WTC11 (cell line): ENCODE measurements at places on chromosomes 16 and 17. TPM values are rescaled to one million over a fixed set of nuclear protein-coding genes. Genes with fewer than 3 reads are reported as not detected.

DNA sequence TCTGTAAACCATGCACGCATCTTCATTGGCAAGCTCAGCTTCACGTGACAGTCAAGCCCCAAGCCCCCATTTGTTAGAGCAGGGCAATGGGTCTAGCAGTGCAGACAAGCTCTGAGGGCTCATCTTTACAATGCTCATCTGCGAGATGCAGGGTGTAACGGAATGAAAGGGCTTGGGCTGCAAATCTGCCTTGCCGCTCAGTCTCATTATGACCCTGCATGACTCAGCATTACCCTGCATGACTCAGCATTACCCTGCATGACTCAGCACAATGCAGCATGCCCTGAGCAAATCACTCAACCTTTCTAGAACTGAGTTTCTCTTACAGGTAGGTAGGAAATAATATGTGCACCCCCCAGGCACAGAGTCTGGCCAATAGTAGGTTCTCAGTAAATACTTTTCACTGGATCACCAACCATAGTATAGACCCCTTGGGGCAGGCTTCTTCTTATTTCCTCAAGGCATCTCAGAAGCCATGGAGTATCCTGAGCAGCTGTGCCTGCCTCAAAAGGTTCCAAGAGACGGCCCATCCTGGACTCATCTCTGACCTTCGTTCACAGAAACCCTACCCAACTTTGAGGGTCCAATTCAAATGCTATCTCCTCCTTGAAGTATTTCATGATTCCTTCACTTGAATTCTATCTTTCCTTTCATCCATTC lies 391.3 kb upstream of the CDH5 start:
- DNase-seq = peak; percentile 23
- peaks cover 4% of the 10 kb centered on the region; the same call in 1 of the 2 replicates for H3K36me3 ChIP-seq
- peaks cover 2% of the 10 kb centered on the region; the same call in 1 of the 2 replicates for H3K27me3 ChIP-seq
- H3K4me1 ChIP-seq = no peaks in the 10 kb centered on the region

Gene TRIM65
- 51.3 to 56.4 TPM (median 51.4 TPM) in 3 replicates for total RNA-seq

DNA sequence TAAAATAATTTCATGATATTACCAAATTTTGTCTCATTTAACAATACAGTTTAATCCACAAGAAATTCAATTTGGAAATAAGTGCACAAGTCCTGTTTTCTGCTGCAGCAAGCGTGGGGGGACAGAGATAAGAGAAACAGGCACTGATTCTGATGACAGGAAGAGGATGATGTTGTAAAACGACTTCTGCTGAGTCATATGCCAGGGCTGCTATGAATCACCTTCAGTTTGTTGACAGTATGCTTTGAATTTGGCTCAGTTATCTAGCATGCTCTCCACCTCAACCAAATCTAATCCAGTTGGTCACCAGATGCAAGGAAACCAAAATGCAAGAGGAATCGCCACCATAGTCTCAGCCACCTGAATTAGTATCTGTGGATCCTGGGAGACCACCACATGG lies 244.1 kb upstream of the MON1B start:
- no peaks in the 10 kb centered on the region for H3K4me1 ChIP-seq
- no peak overlapping the region for H3K27ac ChIP-seq
- H3K27me3 ChIP-seq = 0 out of 2 replicates have a peak, but pooled peaks cover 3% of the 10 kb centered on the region
- no peak for DNase-seq
- H3K36me3 ChIP-seq = peaks cover 43% of the 10 kb centered on the region

Gene KRTAP4-7
- not detected in 3 replicates for total RNA-seq

Gene KRTAP3-1
- total RNA-seq = not detected in 3 replicates

Gene LDHD
- 12.3 to 12.6 TPM (median 12.3 TPM) in 3 replicates for total RNA-seq

- H3K27ac ChIP-seq = no peak overlapping the region
- H3K4me3 ChIP-seq = no peak overlapping the region; the same call in 1 of the 2 replicates
- no peaks in the 10 kb centered on the region for H3K27me3 ChIP-seq
- H3K36me3 ChIP-seq = no peaks in the 10 kb centered on the region
- DNase-seq = no peak
Observed at GRCh38 chr16:59201160-59201559, 467.0 kb upstream of the GOT2 start.

Gene GH1
- total RNA-seq = not detected in 3 replicates

GRCh38 chr17:10613775-10614513 lies 43.2 kb downstream of the MYH3 start:
- no peak overlapping the region for H3K4me3 ChIP-seq
- H3K27ac ChIP-seq = no peak overlapping the region
- no peaks in the 10 kb centered on the region for H3K36me3 ChIP-seq
- H3K27me3 ChIP-seq = no peaks in the 10 kb centered on the region

Gene ZFP90
- total RNA-seq = 21.7 to 24.9 TPM (median 22.6 TPM) in 3 replicates

DNA sequence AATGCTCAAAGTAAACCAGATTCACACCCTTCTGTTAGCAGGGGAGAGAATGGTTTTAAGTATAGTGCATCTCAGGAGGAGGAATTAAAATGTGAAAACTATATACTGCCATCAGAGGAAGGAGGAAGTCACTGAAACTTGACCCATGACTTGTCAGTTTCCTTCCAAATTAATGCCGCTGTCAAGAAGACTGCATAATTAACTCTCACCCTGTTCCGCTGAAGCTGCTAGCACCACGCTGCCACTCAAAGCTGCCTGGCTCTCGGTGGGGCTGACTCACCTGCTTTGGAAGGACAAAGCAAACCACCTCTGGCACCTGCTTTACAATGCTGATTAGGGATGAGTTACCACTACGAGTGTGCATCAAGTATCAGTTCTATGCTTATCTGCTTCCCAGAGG lies 37.8 kb upstream of the ULK2 start:
- no peaks in the 10 kb centered on the region for H3K27me3 ChIP-seq
- no peaks in the 10 kb centered on the region for H3K4me1 ChIP-seq
- H3K36me3 ChIP-seq = peaks cover 59% of the 10 kb centered on the region
- H3K4me3 ChIP-seq = no peak overlapping the region

GRCh38 chr17:29085223-29085622 lies 42.3 kb downstream of the PIPOX start:
- H3K27me3 ChIP-seq = no peaks in the 10 kb centered on the region
- H3K36me3 ChIP-seq = peaks cover 40% of the 10 kb centered on the region
- no peak overlapping the region for H3K4me3 ChIP-seq
- no peak overlapping the region for H3K27ac ChIP-seq
- peaks cover 43% of the 10 kb centered on the region for H3K4me1 ChIP-seq

DNA sequence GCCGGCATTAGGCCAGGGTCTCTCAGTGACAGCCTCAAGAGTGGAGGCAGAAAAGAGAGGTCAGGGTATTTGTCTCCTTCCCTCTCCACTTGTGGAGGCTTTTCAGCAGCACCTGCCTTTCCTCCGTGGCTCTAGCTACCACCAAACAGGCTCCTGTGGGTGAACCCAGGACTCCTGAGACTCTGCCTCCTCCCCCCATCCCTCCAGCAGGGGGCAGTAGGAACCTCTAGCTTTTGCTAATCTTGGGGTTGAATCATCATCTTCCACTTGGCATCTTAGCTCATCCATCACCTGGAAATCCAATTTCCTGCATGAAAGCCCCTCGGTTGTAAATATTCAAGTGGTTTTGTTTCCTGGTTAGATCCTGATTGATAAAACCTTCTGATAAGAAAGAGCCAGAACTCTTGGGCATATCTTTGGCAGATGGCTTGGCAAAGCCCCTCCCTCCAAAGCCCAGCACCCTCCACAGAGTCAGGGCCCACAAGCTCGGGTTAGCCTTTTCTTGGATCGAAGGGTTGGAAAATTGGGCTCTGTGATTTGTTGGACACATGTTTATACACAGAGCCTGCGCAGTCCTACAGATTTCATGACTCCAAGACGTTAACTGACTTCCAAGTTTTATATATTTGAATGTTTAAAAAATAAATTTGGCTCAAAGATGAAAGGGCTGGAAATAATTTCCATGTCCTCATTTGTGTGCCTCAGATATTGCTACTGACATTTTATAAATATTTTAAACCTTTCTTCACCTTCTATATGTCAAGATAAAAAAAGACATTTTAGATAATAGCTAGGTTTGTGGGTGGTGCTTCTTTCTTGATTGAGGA lies 322.1 kb downstream of the MAP2K4 start:
- H3K27me3 ChIP-seq = no peaks in the 10 kb centered on the region
- H3K4me3 ChIP-seq = no peak overlapping the region
- no peak overlapping the region for H3K27ac ChIP-seq
- peaks cover 15% of the 10 kb centered on the region for H3K4me1 ChIP-seq
- H3K36me3 ChIP-seq = no peaks in the 10 kb centered on the region

DNA sequence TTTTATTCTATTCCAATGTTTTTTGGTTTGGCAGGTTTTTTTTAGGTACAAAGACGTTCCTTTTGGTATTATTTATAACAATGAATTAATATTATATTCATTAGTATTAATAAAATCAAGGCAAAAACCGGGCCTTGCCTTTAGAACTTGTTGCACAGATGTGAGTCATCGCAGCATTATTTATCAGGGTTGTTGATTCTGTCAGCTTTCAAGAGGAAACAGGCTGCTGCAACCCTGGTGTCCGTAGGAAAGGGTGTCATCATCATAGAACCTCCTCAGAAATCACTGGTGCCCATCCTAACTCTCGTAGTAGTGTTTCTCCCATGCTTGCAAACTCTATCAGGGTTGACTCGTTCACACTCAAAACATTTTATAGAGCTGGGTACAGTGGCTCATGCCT lies 10.2 kb upstream of the LRRC37B start:
- H3K4me1 ChIP-seq = no peaks in the 10 kb centered on the region
- DNase-seq = no peak
- H3K27ac ChIP-seq = no peak overlapping the region
- no peaks in the 10 kb centered on the region for H3K27me3 ChIP-seq
- peaks cover 60% of the 10 kb centered on the region for H3K36me3 ChIP-seq

- H3K27me3 ChIP-seq = no peaks in the 10 kb centered on the region
- H3K36me3 ChIP-seq = peaks cover 12% of the 10 kb centered on the region
- no peak for DNase-seq
- H3K27ac ChIP-seq = no peak overlapping the region
- H3K4me1 ChIP-seq = peaks cover 25% of the 10 kb centered on the region
Observed at GRCh38 chr16:1968146-1968953, 1.7 kb downstream of the RNF151 start.

Gene WNT3
- total RNA-seq = 6.5 to 14.1 TPM (median 6.7 TPM) in 3 replicates

DNA sequence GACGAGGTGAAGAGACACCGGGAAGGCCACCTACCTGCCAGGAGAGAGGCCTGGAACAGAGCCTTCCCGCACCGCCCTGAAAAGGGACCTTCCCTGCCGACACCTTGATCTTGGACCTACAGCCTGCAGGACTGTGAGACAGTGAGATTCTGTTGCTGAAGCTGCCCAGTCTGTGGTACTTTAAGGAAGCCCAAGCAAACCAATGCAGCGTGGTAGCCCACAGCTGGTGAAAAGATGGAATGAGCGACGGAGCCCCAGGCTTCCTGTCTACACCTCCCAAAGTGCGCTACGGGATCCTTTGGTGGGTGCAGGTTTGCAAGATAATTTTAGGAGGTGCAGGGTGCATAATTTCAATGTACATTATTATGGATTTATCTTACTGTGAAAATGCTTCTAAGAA lies 33.9 kb downstream of the TNFRSF13B start:
- no peak overlapping the region for H3K27ac ChIP-seq
- H3K27me3 ChIP-seq = no peaks in the 10 kb centered on the region
- H3K4me3 ChIP-seq = no peak overlapping the region
- DNase-seq = peak; percentile 2
- no peaks in the 10 kb centered on the region for H3K36me3 ChIP-seq

GRCh38 chr17:40707745-40708144 lies 4.2 kb upstream of the KRT24 start:
- H3K36me3 ChIP-seq = no peaks in the 10 kb centered on the region
- no peak for DNase-seq
- H3K4me1 ChIP-seq = no peaks in the 10 kb centered on the region
- no peaks in the 10 kb centered on the region; the same call in 1 of the 2 replicates for H3K27me3 ChIP-seq
- no peak overlapping the region for H3K4me3 ChIP-seq

DNA sequence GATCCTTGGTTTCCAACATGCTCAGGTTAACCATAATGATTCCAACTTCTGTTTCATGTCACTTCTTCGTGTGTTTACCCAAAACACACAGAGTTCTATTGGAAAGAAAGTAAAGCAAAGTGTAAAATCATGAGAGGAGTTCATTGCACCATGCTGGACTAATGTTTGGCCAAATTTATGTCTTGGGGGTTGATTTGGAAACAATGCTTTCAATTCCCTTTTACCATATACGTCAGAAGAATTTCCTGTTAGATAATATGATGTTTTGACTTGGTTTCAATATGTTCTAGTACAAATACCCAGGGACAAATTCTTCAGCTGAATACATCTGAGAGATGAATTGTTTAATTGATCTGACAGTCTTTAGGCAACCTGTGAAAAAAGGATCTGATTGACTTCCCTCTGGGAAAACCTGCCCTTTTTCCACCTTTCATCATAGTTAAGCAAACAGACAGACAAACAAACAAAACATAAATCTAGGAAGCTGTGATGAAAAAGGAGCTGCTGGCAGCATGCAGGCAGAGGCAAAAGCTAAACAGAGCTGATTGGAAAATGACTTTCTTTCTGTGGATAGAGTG lies 26.0 kb upstream of the MPHOSPH6 start:
- no peaks in the 10 kb centered on the region for H3K27me3 ChIP-seq
- no peaks in the 10 kb centered on the region for H3K4me1 ChIP-seq
- no peaks in the 10 kb centered on the region for H3K36me3 ChIP-seq
- no peak overlapping the region for H3K27ac ChIP-seq
- no peak for DNase-seq

Gene MTHFSD
- 14.1 to 15.7 TPM (median 15.3 TPM) in 3 replicates for total RNA-seq

DNA sequence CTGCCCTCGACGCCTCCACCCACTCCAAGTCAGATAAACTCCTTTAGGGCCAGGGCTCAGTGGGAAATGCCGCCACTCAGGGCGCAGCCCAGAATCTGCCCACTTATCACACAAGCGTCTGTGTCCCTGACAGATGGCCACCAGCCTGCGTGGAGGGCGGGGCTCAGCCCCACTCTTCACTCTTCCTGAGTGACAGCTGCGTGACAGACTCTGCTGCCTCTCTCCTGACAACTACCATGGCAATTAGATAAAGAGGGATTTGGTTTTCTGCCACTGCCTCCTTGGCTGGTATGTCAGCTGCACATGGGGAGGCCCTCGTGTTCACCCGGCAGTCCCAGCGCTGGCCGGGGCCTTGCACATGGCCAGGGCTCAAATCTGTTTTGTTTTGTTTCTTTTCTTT lies 96.2 kb downstream of the RTN4RL1 start:
- no peak overlapping the region for H3K27ac ChIP-seq
- no peak overlapping the region for H3K4me3 ChIP-seq
- DNase-seq = no peak
- 0 out of 2 replicates have a peak, but pooled peaks cover 2% of the 10 kb centered on the region for H3K4me1 ChIP-seq
- H3K27me3 ChIP-seq = peaks cover 16% of the 10 kb centered on the region

GRCh38 chr17:80063830-80064585 lies 27.6 kb downstream of the CCDC40 start:
- peaks cover 23% of the 10 kb centered on the region for H3K4me1 ChIP-seq
- peak overlapping the region; percentile 79; the same call in 1 of the 2 replicates for H3K27ac ChIP-seq
- no peak for DNase-seq
- no peak overlapping the region for H3K4me3 ChIP-seq

Gene CMTM2
- not detected in 3 replicates for total RNA-seq

- peaks cover 5% of the 10 kb centered on the region for H3K4me1 ChIP-seq
- no peaks in the 10 kb centered on the region; the same call in 1 of the 2 replicates for H3K27me3 ChIP-seq
- H3K4me3 ChIP-seq = no peak overlapping the region
- no peaks in the 10 kb centered on the region; the same call in 1 of the 2 replicates for H3K36me3 ChIP-seq
Observed at GRCh38 chr17:13864521-13864920, 204.8 kb upstream of the COX10 start.

Gene STAT5A
- 6.6 to 10.9 TPM (median 9.7 TPM) in 3 replicates for total RNA-seq

Gene SEPTIN12
- total RNA-seq = not detected in 3 replicates
